ENCODE measurements at places on chromosomes 3 and 15. TPM values are rescaled to one million over a fixed set of nuclear protein-coding genes. Genes with fewer than 3 reads are reported as not detected.

GRCh38 chr3:151835751-151836525 is 22.0 kb downstream of the AADAC start:
- DNase-seq = no peak

GRCh38 chr3:41893977-41894376 is 67.9 kb downstream of the ULK4 start:
- no peak for DNase-seq

DNA sequence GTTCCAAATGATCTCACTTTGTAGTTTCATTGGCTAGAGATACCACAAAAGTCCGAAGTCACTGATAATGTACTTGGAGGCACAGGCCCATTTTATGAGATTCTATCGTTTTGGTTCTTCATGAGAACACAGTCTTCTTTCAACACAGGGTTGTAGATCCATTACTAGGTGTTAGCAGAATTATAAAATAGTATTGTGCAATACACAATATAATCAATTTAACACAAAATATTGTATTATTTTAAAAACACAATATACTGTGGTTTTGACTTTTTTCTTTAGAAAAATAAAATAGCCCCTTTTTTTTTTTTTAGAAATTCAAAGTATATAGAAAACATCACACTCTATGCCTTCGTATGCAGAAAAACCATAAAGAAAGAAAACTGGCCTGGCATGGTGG is 138.6 kb upstream of the TSC22D2 start:
- DNase-seq = no peak

GRCh38 chr3:188287762-188288505 is 134.0 kb downstream of the LPP start:
- no peak for DNase-seq

DNA sequence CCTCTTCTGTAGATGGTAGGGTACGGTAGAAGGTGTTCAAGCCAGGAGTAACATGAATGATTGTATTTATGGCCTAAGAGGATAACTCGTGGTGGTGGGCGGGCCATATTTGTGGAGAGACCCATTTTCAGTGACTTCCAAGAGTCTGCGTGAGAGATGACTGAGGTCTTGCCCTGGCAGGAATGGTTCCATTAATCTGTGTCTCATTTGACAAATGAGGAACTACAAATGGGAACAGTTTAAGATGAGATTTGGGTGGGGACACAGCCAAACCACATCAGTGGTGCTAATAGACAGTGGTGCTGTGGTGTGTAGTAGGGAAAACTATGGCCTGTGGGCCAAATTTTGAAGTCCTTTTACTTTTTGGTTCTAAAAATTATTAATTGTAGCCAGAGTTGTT is 47.1 kb downstream of the FLNB start:
- DNase-seq = no peak

DNA sequence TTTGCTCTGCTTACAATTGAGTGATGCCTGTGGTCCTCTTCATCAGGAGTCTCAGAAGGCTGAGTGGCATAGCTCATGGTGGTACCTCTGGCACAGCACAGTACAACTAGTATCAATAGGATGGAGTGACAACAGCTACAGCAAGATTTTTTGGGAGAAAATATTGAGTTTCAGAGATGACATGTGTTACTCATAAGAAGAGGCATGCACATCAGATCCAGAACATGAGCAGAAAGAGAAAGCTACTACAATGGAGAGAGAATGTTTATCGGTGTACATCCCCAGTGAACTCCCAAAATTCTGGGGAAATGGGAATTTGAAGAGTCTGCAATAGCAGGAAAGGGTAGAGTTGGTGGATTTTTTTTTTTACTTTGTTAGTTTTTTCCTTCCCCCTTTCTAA is 130.5 kb upstream of the MB21D2 start:
- DNase-seq = no peak

DNA sequence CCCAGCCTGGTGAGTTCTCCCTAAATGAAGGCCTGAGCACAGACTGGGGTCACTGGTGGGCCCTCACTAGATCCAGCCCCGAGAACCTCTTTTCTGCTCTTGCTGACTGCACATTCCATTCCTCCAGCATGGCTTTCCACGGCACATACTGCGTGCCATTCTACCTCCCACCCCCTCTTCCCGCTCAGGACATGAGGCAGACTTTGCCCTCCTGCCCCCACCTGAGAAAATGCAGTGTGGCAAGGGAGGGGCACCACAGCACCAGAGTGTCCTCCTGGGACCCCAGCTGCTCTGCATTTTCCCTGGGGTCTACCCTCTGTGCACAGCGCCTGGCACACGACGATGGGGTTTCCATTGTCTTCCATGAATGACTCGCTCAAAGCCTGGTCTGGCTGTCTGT is 6.1 kb upstream of the SLCO2A1 start:
- no peak for DNase-seq

GRCh38 chr15:62483814-62484213 is 318.7 kb upstream of the C2CD4B start:
- no peak for DNase-seq

GRCh38 chr3:37864904-37865303 is 3.2 kb downstream of the CTDSPL start:
- no peak for DNase-seq

DNA sequence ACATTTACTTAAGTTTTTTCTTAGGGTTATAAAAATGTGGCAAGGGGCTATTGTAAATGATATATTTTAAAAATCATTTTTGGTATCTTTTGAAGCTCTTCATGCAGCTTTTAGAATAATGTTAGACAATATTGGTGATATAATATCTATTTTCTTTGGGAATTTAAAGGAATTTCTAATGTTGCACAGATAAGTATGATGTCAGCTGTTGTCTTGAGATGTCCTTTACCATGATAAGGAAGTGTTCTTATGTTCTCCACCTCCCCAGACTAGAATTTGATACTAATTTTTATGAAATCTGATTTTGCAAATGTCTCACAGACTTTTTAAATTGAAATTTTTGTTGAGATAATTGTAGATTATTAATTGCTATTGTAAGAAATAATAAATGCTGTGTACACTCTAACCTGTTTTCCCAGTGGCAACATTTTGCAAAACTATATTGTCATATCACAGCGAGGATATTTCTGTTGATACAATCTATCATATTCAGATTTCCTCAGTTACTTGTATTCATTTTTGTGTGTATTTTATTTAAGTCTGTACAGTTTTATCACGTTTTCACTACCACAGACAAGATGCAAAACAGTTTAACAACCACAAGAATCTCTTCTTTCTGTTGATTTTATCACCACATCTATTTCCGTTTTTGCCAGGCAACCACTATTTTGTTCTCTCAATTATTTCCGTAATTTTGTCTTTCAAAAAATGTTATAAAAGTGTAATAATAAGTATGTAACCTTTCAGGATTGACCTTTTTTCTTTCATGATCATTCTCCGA is 55.4 kb downstream of the SPRED1 start:
- DNase-seq = no peak

DNA sequence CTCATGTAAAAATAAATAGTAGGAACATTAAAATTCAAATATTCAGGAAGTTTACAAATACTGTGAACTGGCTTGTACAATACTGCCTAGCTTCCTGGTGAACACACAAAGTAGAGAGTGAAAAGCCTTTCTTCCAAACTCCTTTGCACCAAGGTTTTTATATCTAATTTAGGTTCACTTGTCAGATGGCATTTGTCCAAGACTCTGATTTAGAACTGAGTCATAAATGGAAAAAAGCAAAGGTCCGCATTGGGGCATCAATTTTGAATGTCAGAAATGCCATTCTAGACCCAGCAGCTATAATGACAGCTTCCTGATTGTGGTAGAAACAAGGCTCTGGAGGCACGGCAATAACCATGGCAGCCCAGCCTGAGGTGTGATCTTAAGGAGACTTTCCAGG is 160.7 kb downstream of the PDE8A start:
- DNase-seq = no peak

DNA sequence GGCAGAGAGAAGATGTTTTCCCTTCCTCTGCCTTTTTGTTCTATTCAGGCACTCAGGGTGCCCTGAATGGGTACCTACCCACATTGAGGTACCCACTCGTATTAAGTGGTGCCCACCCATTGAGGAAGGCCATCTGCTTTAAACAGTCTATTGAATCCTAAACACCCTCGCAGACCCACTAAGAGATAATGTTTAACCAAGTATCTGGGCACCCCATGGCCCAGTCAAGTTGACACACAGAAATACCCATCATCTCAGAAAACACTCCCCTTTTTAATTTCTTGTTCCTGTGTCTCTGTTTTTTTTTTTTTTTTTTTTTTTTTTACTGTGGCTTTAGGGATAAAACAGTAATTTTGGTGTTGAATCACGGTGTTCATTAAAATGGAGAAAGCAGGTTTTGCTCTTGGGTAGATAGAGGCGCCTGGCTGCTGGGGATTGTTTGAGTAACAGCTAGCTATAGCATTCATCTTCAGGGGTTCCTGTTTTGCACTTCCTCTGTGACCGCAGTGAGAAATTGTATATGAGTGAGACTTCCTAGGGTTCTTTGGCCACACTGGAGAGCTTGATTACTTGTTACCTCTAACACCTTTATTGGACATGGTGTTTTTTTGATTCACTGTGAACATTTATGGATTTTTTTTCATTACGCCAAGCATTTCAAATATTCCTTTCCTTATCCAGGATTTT is 259.1 kb downstream of the PTPRG start:
- DNase-seq = no peak

- DNase-seq = no peak
Measured at GRCh38 chr3:42516443-42516842, 14.0 kb downstream of the VIPR1 start.

GRCh38 chr3:178088963-178089362 is 447.3 kb upstream of the KCNMB2 start:
- no peak for DNase-seq

GRCh38 chr3:25508901-25509300 is 80.8 kb downstream of the RARB start:
- no peak for DNase-seq

DNA sequence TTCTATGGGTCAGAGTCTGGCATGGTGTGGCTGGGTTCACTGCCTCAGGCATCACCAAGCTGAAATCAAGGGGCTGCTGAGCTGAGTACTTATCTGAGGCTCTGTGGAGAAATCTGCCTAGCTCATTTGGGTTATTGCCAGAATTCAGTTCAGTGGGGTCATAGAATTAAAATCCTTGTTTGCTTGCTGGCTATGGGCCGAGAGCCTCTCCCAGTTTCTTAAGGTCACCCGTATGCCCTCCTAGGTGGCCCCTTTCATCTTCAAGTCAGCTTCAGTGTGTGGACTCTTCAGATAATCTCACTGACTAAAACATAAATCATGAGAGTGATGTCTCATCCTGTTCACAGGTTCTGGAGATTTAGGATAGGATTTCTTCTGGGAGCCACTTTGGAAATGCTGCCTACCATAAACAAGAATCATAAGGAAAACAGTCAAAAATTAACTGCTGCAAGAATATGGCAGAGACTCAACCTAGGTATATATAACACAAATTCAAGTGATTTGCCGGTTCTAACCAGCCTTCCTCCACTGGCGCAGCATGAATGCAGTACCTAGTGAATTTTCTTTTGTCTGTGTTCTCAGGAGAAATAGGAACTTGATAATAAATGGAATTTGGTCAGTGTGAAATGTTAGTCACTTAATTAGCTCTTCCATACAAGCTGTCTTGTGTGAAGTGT is 5.3 kb downstream of the CP start:
- no peak for DNase-seq

GRCh38 chr3:56981445-56982230 is 78.8 kb upstream of the SPATA12 start:
- no peak for DNase-seq

GRCh38 chr3:15676259-15676658 is 74.7 kb downstream of the BTD start:
- DNase-seq = no peak

GRCh38 chr3:26437678-26438077 is 184.9 kb upstream of the LRRC3B start:
- DNase-seq = no peak

GOLGA6L1 gene
- total RNA-seq = not detected

SNRK gene
- total RNA-seq = 37.7 TPM

MFGE8 gene
- total RNA-seq = 10.6 TPM

SCN11A gene
- 0.05 TPM for total RNA-seq

TUBGCP5 gene
- 22.3 TPM for total RNA-seq

ACKR4 gene
- 0.15 TPM for total RNA-seq

Measured in activated T-helper 1 cell treated with anti-CD3 and anti-CD28 coated beads, Interleukin-12 subunit alpha, Interleukin-12 subunit beta, Interleukin-2, Interleukin-4 antibody, amounts not matched to agents 30 ng/mL and 10 ng/mL and 1 ng/mL, durations not matched to agents 14 hours and 24 hours and 36 hours (primary cell).